Activated CD4-positive, CD25-positive, alpha-beta regulatory T cell treated with anti-CD3 and anti-CD28 coated beads, Interleukin-2, amount 50 U/mL, for 24 hours (primary cell): ENCODE measurements at places on chromosomes 2 and 18.

- peak; percentile 25 for ATAC-seq
Measured at GRCh38 chr2:38835990-38836389, 39.7 kb downstream of the DHX57 start.

DNA sequence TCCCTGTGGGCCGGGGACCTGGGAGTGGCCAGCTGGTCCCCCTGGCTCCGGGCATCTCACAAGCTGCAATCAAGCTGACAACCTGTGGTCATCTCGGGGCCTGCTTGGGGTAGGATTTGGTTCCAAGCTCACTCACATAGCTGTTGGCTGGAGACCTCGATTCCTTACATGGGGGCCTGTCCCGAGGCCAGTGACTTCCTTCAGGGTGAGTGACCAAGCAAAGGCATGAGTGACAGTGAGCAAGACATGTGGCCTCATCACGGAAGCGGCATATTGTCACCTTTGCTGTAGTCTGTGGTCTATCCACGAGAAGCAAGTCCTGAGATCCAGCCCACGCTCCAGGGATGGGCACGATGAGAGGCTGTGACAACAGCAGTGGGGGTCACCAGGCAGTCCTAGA lies 131.4 kb upstream of the ID2 start:
- no peak for ATAC-seq

DNA sequence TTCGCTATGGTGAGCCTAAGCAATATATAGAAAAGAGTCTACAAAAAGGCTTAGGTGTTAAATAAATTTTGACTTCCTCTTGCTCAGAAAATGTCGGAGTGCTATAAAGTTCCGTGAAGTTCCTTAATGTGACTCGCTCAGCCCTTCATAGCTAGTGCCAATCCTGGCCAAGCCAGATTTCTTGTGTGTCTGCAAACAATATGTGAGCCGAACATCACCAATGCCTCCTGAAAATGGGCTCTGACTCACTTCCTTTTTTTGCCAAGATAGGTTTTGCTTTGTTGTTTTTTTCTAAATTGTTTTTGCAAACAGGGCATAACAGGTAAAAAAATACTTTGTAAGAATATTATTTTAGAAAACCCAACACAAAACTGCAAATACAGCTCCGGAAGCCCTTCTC lies 26.1 kb downstream of the CDC42EP3 start:
- ATAC-seq: no peak

- peak; percentile 38 for ATAC-seq
Measured at GRCh38 chr2:101486258-101486701, 11.4 kb upstream of the RFX8 start.

DNA sequence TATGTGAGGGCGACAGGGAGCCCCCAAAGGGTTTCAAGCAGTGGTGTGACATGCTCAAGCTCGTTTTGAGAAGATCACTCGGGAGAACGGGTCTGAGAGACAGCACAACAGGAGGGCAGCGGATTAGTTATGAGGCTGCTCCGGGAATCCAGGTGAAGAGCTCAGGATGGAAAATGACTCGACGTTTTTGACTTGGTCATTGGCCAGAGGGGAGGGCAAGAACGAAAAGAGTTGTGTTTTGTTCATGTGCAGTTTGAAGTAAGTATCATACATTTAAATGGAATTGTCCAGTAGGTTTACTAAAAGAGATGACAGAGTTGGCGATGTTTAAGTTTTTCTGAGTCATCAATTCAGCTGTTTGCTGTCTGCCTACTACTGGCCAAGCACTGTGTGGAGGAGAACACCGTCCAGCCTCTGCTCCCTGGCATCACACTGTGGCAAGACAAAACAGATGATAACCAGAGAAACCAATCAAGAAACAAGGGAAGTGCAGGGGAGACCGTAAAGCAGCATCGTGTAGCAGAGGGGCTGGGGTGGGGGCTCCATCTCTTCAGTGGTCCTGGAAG lies 25.3 kb upstream of the ANXA4 start:
- ATAC-seq: no peak
